ENCODE measurements at places on chromosomes 11 and 22.
A peak's percentile ranks its signal among the peaks of the same experiment; 100 is the strongest.

DNA sequence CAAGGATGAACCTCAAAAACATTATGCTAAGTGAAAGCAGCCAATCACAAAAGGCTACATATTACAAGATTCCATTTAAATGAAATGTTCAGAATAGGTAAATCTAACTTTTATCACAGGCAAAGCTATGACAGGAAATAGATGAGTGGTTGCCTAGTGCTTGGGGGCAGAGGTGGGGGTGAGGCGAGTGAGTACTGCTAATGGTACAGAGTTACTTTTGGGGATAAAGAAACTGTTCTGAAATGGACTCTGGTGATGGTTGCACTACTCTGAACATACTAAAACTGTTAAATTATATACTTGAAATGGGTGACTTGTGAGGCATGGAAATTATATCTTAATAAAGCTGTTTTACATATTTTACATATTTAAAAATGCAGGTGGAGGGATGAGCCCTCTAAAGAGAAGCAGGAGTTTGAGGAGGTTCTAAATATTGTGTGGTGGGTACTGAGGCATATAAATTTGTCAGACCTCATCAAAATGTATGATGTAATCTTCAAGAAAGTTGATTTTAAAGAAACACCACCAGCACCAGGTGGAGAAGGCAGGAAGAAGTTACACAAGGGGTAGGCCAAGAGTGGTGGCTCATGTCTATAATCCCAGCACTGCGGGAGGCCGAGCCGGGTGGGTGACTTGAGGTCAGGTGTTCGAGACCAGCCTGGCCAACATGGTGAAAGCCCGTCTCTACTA, 3.6 kb downstream of the SLC43A1 start:
- DNase-seq = no peak

DNA sequence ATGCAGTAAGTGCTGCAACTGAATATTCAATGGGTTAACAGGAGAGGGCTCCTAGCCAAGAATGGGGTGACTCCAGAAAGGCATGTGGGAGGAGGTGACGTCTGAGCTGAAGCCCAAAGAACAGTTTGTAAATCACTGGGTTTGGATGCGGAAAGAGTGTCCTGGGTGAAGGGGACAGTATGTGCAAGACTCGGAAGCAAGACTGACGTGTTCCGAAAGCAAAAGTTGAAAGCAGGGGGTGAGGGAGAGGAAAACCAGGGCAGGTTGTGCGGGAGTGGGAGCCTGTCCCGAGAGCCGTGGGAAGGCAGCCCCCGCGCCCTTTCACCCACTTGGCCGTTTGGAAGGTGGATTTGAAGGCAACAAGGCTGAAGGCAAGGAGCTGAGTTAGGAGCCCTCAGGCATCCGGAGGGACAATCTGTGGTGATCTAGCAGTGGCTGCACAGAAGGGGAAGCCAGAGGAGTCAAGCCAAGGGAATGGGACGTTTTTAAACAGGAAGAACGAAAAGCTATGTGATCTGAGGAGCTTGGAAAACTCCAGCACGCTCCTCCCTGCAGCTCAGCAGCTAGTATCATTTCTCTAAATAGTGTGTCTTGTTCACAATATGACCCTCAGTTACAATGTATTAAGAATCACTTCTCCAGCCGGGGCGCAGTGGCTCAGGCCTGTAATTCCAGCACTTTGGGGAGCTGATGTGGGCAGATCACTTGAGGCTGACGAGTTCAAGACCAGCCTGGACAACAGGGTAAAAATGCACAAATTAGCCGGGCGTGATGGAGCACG, 7.7 kb downstream of the SLC25A18 start:
- DNase-seq = no peak

- no peak for DNase-seq
These were observed 9.6 kb upstream of the SLC35C1 start for GRCh38 chr11:45795379-45795778.

GRCh38 chr11:10139656-10140055, 154.4 kb downstream of the SBF2 start:
- DNase-seq = no peak

- no peak for DNase-seq
These were observed 59.5 kb downstream of the ALX4 start for GRCh38 chr11:44250421-44250820.

DNA sequence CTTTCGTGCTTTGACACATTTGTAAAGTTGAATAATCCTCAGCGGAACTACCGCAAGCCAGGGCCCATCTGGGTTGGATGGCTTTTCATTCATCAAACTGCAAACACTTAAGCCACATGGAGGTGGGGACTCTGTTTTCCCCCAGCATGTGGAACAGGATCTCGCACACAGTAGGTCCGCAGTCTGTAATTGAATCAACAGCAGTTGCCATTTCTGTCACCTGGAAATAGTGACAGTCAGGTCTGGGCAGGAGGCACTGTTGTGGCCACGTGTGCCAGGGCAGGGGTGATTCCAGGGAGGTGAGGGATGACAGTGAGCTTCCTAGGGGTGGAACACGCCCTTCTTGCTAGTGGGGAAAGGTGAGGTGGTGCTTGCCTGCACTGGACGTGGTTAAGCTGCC, 50.7 kb upstream of the ANO1 start:
- DNase-seq = no peak

DNA sequence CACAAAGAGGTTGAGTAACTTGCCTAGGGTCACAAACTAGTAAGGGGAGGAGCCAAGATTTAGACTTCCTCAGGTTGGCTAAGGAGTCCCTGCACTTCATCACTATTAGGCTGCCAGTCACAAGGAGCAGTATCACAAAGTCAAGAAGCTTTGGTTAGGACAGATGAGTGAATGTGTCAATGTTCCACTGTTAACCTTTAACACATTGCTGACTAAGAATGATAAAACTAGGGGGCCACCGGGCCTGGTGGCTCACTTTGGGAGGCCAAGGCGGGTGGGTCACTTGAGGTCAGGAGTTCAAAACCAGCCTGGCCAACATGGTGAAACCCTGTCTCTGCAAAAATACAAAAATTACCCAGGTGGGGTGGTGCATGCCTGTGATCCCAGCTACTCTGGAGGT, 32.0 kb downstream of the TMEM123 start:
- no peak for DNase-seq

GRCh38 chr22:42946546-42947198, 68.3 kb downstream of the PACSIN2 start:
- no peak for DNase-seq

GRCh38 chr11:33257897-33258630, 883 bp downstream of the HIPK3 start:
- peak; percentile 49 for DNase-seq

GRCh38 chr11:70067591-70068341, 10.4 kb upstream of the ANO1 start:
- DNase-seq = no peak

GRCh38 chr11:134333312-134333711, 1.5 kb downstream of the GLB1L2 start:
- DNase-seq = no peak

DNA sequence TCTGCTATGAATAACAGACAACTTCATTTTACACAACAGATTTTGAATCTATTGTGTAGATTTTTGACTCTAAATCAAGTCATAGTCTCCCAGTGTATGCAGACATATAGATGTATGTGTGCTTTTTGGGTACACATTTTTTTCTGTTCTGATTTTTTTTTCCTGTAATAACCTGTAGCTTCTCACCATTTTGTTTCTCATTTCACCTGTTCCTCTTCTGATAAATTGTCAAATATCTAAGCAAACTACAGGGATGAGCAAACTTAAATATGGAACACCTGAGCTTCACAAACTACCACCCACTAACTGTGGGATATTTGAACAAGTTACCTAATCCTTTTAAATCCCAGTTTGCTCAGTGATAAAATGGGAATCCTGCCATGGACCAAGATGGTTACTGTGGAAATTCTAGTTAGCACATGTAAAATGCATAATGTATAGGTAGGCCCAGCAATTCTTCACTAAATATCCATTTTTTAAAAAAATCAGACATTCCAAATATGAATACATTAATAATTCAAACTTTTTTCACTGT, 15.7 kb downstream of the LGR4 start:
- no peak for DNase-seq

DNA sequence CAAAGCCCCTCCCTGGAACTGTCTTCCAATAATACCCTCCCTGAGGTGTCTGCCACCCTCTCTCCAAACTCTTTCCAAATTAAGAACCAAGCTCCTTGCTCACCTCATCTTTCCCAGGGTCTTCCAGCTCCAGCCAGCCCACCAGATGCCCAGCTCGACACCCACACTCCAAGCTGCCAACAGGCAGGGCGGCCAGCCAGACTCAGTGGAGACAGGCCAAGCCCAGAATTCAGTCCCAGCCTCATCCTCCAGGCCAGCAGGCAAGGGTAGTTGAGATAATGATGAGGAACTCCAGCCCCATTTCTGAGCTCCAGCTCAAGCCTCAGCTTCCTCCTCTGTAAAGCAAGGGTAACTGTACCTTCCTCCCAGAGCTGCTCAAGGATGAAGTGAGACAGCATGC, 132.9 kb downstream of the CHST1 start:
- no peak for DNase-seq

DNA sequence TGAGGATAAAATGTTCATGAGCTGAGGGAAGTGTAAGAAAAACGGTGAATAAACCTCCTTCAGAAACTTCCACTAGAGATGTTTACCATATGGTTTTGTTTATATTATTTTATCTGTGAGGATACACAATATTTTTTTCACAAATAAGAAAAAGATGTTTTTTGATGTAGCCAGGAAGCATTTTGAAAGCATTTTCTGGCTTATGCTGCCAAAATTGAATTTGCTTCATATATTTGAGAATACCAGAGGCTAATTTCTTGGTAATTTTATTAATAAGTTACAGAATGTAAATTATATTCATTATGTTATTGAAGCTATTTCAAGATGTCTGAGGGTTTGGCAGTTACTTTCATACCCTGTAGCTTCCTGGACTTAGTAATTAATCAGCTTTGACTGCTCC, 686.6 kb downstream of the LUZP2 start:
- DNase-seq = no peak

Measured in stimulated activated CD8-positive, alpha-beta memory T cell treated with anti-CD3 and anti-CD28 coated beads, Interleukin-7, amount 100 ng/mL, for 1 hour (primary cell).